ENCODE measurements at places on chromosomes 4 and X.

DNA sequence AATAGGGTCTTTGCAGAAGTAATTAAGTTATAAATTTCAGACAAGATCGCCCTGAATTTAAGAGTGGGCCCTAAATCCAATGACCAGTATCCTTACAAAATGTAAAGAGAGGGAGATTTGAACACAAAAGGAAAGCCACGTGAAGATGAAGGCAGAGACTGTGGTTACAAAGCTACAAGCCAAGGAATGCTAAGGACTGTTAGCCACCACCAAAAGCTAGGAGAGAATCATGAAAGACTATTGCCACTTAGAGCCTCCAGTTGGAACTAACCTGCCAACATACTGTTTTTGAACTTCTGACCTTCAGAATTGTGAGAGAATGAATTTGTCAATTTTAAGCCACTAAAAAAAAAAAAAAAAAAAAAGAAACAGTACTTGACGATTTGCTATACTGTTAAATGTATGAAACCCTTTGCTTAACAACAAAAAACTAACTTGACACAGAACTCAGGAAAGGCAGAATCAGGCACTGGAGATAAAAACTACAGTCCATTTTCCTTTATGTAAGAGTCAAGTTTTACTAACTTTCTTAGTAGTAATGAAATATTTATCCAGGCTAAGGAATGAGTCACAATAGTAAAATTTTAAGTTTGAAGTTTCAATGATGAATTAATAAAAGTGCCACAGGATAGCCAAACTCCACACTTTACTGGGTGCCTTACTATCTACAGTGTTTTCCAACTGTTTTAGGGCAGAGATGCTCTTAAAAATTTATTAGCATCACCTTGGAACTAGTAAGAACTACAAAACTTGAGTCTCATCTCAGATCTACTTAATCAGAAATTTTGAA is 25.1 kb downstream of the DHX15 start:
- DNase-seq, result no peak

GRCh38 chrX:74911494-74911893 is 13.8 kb downstream of the NEXMIF start:
- no peak for DNase-seq

DNA sequence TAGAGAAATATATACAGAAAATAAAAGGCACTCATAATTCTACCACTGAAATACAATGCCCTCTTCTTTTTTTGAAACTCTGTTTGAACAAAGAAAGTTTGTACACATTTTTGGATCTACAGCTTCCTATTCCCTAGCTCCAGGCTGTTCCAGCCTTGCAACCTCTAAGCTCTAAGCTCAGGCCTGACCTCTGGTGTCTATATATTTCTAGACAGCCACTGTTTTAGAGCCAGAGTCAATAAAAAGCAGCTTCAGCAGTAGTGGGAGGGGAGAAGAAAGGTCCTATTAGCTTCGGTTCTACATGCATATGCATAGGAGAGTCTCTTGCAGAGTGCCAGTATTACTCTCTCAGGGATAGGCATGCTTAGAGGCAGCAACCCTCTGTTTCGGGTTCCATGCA is 39.7 kb downstream of the CLDN2 start:
- DNase-seq, result no peak

GRCh38 chrX:122835886-122836285 is 348.2 kb upstream of the GRIA3 start:
- DNase-seq, result no peak

DNA sequence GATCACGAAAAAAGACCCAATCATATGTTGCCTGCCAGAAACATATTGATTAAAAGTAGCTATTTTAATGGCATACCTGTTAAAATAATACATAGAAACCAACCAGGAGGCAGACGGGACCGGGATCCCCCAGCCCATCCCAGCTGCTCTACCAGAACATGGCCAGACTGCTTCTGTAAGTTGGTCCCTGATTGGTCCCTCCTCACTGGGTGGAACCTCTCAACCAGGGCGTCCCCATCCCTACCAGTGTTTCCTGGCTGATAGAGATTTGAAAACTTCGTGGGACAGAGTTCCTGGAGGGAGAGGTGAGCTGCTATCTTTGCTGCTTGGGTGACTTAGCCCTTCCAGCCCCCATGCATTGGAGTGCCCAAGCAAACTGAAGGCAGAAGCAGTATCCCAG is 256.2 kb downstream of the TRAM1L1 start:
- no peak for DNase-seq

DNA sequence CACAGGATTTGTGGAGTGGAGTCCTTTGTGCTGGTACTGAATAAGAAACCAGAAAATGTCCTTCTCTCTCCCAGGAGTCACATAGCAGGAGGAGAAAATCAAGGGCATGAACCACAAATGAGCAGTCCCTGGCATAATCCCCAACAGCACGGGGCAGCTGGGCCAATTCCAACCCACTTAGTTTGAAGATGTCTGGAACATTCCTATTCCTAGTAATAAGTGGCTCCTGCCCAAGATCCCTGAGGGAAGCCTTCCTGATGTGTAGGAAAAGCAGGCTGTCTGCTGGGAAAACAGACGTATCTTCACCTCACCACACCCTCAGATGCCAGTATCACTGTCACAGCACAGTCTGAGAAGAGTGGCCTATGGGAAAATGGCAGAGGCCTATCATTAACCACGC is 182.8 kb upstream of the MAP3K15 start:
- no peak for DNase-seq

- no peak for DNase-seq
Measured at GRCh38 chr4:68249434-68249833, 3.9 kb upstream of the TMPRSS11B start.

DNA sequence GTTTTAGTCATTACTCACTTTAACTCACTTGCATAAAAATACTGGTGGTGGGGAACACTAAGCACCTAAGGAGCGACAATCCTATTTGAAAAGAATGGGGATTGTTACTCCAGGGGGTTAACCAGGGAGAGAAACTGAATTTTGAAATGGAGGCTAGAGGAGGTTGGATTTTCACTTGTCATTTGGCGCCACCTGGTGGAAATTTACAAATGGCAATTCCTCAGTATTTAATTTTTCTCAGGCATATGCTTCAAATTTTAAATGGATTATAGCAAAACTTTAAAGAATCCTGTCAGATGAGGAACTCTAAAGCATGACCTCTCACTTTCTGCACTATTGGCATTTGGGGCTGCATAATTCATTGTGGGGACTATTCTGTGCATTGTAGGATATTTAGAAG is 2.7 kb upstream of the GEMIN8 start:
- peak; percentile 33 for DNase-seq

- peak; percentile 39 for DNase-seq
Measured at GRCh38 chr4:7987148-7987989, 47.7 kb upstream of the AFAP1 start.

DNA sequence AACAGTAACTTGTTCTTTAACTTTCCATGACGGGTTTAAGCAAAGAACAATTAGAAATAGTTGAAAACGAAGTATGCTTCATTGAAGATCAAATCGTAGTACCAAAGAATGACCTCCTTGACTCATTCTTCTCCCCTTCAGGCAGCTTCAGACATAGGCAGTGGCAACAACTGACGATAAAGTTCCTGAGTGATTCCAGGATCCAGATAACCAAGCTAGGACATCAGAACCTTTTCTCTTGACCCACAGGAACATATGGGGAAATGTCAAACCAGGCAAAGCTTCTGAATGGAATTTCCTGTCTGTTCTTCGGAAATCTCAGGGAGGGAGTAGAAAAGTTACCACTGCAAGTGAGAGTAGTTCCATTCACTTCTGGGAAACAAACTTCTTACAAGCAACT is 74.2 kb downstream of the HS3ST1 start:
- DNase-seq, result no peak

DNA sequence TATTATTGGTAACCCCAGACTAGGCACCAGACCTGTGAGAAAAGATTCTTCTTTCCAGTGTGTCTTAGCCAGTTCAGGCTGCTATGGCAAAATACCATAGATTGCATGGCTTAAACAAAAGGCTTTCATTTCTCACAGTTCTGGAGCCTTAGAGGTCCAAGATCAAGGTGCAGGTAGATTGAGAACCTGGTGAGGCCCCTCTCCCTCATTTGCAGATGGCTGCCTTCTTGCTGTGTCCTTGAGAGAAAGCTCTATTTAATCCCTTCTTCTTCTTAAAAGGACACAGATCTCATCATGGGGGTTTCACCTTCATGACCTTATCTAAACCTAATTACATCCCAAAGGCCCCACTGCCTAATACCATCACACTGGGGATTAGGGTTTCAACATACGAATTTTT is 3.5 kb upstream of the PDLIM3 start:
- no peak for DNase-seq

DNA sequence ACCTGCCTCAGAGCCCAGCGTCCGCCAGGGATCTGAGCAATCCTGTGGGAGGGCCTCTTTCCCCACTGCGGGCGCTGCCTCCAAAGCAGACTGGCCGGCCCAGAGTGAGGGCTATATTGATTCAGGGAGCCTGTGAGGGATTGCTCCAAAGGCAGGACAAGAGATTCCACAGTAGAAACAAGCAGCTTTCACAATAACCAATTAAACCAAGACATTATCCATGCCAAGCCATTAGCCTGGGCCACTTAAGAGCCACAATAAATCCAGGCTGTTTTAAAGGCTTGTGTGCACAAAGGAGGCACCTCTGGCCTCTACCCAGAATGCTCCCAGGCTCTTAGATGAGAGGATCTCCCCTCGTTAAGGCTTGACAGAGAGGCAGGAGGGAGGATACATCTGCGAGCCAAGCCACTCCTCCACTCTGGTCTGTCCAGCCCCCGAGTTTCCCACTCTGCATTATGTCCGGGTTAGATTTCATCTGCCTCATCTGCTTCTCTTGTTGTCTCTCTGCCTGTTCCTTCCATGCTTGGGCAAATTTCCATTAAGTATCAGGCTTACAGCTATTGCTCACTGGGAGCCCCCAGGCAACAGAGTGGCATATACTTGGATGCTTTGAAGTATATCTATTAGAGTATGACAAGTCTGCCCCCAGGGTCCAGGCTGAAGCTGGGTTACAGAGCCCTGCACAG is 357.9 kb downstream of the UNC5C start:
- no peak for DNase-seq

DNA sequence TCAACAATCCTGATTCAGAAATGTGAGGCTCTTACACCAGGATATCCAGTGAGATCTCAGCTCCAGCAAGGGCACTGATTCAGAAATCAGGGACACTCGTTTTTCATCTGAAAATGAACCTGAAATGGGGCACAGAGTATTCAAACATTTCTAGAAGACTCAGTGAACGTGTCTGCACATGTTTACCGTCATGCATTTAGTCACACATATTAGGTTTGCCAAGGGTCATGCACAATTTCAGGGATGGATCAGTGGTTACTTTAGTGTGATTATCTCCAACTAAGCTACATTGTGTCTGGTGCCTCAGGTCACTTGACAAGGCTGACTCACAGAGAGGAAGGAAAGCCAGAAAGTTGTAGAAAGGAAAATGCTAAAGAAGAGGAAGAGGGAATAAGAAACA is 33.6 kb upstream of the SPANXN2 start:
- no peak for DNase-seq

DNA sequence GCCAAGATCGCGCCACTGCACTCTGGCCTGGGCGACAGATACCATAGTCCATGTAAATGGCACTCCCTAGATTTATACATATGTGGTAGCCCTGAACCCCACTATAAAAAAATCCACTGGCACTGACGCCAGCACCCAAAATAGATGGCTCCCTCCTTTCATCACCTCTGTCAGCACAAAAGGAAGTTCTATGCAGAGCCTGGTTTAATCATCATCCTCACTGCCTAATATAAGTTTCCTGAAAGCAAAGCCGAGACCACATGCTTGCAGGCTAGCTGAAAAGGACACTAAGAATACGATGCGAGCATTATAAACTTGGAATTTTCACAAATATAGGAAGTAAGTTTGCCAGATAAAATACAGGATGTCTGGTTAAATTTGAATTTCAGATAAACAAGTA is 27.5 kb upstream of the DOCK11 start:
- DNase-seq, result no peak

GRCh38 chrX:50100188-50100587 is 100.6 kb downstream of the AKAP4 start:
- no peak for DNase-seq

- DNase-seq, result no peak
Measured at GRCh38 chrX:126393284-126393683, 159.3 kb downstream of the DCAF12L1 start.

DNA sequence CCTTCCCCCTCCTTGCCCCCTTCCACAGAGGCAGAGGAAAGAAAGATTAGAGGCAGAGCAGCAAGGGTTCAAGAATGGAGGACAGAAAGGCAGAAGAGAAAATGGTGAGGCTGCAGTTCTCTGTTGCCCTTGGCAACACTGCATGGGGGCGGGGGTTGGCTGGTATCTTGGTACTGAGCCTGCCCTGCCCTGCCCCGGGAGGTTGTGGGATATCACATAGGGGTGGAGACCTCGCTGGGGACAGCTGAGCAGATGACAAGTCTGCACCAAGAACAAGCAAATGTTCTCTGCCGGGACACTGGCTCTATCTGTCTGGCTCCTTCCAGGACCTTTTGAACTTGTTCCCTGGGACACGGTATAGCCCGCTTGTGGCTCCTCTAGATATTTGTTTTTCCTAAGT is 39.8 kb downstream of the NHS start:
- DNase-seq, result no peak

DNA sequence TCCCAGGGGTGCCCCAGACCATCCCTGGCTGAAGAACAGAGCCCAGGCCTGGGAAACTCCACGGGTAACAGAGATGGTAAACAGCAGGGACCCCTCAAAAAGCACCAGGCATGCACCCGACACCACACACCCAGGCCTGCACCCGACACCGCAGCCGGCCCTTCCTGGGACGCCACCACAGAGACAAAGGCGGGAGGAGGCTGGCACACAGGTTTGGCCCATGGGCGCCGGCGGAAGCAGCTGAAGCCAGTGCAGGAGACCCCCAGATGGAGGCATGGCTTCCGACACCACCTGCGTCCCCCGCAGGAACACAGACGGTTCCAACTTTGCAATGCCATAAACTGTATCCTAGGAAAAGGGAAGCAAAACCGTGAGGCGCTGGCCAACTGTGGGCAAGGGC is 22.3 kb downstream of the CTBP1 start:
- DNase-seq, result no peak

DNA sequence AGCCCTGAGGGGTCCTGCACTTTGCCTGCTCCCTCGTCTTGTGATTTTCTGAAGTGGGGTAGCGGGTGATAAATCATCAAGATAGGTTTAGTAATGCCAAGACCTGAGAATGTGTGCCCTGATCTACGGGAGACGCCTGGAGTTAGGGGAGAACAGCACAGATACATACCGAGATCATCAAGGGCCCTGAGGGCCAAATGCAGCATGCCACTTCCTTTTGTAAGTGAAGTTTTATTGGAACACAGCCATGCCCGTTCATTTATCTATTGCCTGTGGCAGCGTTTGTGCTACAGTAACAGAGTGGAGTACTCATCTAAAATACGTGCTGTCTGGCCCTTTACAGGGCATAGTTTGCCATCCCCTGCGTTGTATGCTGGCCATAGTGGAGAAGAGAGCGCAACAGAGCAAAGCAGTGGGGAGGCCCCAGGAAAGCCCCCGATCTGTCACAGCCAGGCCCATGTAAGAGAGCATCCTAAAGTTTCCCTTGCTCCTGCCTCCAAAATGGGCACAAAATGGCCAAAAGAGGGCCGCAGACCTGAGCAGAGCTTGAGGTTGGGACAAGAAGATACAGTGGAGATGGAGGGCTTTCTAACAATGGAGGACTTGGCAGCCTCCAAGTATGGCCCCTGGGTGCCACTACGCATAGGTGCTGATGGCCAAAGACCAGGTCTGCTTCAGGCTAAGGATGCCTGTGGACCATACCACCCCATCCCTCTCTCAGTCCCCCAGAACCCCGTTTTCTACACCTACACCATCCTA is 167.0 kb downstream of the SMIM20 start:
- DNase-seq, result no peak

All from stimulated activated CD8-positive, alpha-beta memory T cell treated with anti-CD3 and anti-CD28 coated beads, Interleukin-7, amount 100 ng/mL, for 4 hours (primary cell).